ENCODE measurements at places on chromosomes 16 and 17.

DNA sequence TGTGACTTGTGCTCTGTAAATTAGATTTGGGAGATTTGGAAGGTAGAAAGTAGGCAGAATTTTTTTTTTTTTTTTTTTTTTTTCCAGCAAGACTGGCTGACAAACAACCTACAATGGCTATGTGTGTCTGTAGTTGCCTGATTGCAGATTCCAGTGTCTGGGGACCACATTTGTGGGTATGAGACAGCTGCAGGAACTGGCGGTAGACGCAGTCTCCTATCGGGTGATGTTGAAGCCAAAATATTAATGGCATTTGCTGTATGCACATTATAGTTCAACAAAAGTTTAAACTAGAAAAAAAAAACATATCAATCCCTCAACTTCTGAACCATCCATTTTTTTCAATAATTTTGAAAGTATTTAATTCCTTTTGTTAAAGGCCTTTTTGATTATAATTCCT, 665.2 kb downstream of the TOX3 start:
- DNase-seq = no peak

- DNase-seq = no peak
These were observed 2.3 kb downstream of the DLG4 start for GRCh38 chr17:7217113-7217987.

DNA sequence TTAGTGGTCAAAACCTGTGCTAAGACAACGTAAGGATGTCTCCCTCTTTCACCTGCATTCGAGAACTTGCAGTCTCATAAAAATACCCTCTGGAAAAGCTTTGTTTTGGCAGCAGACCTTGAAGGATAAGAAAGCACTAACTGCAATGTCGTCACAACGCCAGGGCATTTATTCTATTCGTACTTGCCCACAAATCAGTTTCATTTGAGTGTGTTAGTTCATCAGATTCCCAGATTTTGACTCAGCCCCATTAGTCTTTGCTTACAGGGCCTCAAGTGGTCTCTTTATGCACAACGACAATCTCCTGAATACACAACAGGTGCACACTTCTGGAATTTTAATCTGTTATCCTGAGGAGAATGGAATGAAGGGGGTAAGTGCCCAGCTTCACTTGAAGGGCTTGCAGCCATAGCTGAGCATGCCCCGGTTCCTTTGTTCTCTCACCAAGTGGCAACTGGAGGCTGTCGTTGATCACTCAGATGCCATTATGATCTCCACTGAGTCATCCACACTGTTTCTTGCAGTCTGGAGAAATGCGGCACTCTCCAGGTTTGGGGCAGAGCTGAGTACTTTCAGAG, 58.8 kb downstream of the CLEC19A start:
- DNase-seq = no peak

DNA sequence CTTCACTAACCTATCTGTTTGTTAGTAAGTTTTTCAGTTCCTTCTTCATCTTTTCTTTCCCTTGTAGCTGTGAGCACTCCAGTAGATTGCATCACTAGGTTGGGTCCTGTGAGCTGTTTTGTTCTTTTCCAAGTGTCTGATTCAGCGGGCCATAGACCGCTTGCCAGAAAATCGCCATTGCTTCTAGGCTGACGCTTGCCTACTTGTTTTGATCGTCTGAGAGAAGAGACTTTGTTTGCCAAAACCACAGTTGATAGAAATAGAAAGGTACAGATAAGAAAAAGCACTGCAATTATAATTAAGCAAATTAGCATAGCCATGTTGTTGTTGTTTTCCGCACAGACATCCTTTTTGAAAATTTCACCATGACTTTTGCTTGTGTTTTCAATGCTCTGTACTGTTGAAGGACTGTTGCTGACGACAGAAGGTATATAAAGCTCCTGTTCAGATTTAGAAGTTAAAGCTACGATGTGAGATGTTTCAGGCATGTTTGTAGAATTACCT, 3.1 kb downstream of the EVI2A start:
- DNase-seq = no peak

DNA sequence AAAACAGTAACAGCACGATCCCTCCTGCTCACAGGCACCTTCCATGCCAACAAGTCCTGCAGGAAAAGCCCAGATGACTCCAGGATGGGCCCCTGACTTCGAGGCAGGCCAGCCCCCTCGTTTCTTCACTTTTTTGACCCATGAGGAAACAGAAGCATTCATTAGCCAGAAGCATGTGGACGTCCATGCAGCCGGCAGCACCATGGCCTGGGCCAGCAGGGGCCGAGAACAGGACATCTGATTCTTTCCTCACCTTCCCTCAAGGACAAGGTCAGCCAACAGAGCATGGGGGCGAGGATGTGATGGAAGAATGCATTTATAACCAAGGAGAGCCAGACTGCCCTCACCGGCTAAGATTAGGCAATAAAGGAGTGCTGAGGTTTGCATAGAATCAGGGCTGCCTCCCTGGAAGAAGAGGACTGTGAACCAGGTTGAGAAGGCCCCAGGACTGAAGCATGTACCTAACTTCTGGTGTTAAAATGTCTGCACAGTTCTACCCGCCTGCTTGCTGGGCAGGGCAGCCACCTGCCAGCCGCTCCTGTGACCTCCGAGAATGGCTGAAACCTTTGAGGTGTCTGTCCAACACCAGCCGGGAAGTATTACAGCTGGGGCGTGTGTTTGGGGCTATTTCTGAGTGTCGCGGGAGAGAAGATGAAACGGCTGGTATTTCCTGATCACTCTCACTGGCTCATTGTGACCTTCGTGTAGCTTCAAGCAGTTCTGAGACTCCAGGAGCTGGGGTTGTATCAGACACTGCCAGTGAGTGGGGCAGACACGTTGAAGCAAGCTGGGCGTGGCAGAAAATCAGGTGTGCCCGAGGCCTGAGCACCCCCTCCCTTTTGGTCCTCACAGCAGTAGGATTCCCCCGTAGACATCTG, 94.0 kb upstream of the TNRC6C start:
- DNase-seq = no peak

All from GOT3 (cell line).